ENCODE measurements at places on chromosomes 11 and 22.

DNA sequence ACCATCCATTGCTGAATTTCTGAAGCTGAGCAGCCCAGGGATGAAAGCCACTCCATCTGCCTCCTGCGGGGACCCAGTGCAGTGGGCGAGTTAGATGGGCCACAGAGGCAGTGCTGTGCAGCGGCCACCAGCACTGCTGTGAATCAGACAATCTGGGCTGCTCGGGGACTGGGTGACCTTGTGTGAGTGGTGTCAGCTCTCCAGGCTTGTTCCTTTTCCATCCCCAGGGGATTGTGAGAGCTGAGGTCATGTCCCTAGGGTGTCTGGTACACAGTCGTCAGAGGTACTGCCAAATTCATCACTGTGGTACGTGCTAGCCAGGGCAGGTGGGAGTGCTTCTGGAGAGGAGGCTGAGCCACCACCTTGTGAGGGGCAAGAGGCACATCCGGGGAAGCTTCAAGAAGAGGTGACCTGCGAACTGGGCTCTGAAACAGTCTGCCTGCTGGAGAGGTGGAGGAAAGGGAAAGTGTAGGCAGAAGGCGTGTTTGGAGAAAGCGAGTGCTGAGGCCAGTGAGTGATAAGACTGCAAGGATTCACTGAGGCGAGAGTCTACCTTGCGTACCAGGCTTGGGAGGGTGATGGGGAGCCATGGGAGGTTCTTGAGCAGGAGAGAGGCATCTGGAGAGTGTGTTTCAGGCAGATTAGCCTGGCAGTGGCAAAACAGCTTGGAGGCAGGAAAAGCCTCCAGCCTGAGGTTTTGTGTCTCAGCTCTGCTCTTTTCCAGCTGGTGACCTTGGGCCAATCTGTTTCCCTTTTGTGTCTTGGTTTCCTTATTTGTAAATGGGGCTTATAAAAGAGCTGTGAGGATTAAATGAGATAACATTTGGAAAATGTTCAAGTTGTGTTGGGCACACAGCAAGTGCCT lies 22.7 kb downstream of the CACNA1I start:
- DNase-seq, result no peak

GRCh38 chr11:74671520-74672196 lies 59.6 kb downstream of the CHRDL2 start:
- no peak for DNase-seq

DNA sequence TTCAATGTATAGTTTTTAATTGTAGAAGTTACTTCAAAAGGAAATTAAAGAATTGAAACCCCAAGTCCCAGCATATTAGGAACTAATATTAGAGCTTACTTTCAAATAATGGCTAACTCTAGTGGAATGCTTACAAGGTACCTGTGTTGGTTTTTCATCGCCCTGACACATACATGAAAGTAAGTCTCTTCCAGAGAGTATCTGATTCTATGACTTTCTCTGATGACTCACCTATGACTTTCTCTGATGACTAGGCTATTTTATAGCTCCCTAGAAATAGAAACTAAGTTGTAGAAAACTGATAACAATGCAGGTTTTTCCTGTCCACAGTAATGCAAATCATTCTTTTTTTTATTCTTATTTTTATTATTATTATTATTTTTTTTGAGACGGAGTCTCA lies 33.6 kb upstream of the MMP7 start:
- no peak for DNase-seq

DNA sequence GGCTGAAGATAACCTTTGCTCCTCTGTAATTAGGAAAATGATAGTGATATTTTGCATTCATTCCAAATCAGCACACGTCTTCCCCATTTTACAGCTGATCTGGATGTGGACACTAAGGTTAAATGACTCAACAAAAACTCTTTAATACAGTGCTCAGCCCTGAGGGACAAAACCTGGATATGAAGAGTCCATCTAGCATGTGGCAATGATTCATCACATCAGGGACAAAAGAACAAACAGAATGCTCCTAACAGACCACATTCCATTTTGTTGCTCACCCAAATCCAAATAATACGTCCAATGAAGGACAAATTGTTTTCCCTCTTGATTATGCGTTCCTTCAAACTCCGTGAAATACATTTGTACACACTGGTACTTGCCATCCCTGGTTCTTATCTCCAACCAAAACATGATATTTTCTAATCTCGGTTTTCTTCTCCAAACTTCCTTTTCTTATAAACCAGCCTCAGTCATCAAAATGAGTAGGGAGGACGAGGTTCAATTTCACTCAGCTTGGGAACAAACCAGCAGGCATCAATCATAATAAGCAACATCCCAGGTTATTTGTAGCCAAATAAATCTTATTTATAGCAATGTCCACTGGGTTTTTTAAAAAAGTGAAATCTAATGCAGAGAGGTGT lies 53.7 kb upstream of the MTMR2 start:
- DNase-seq, result no peak

GRCh38 chr22:22903355-22903777 lies 15.8 kb downstream of the IGLL5 start:
- no peak for DNase-seq

All from CD8-positive, alpha-beta T cell (primary cell).